Posterior cingulate gyrus (tissue), 11 donors: ENCODE measurements at places on chromosomes 2 and 18.

DNA sequence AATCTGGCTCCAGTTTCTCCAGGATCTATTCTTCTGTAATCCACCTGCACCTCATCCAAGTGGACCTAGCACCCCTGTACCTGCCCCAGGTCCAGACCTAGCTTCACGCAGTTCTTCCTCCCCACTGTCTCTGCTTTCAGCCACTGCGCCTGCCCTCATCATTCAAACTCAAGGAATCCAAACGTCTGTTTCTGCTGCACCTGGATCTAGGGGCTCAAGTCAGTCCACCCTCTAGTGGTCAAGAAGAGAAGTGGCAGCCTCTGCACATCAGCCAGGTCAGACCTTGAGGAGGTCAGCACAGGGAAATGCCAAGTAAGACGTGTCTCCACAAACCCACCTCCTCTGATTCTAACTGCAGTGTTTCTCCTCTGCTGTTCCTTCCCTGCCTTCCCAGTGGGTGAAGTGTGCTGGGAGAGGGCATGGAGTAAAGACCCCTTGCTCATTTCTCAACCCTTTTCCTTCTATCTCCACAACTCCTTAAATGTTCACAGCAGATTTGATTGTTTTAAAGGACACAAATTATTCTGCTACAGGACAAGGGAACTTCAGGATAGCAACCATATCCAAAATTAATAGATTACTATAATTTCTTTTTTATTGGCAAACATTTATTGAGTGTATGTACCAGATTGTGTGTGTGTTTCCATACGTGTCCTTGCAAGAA lies 8.6 kb upstream of the RNF152 start:
- no peak for DNase-seq

- no peak for DNase-seq
Observed at GRCh38 chr18:25042641-25043051, 309.3 kb downstream of the ZNF521 start.

- no peak for DNase-seq
Observed at GRCh38 chr2:144983107-144983506, 463.2 kb upstream of the ZEB2 start.

DNA sequence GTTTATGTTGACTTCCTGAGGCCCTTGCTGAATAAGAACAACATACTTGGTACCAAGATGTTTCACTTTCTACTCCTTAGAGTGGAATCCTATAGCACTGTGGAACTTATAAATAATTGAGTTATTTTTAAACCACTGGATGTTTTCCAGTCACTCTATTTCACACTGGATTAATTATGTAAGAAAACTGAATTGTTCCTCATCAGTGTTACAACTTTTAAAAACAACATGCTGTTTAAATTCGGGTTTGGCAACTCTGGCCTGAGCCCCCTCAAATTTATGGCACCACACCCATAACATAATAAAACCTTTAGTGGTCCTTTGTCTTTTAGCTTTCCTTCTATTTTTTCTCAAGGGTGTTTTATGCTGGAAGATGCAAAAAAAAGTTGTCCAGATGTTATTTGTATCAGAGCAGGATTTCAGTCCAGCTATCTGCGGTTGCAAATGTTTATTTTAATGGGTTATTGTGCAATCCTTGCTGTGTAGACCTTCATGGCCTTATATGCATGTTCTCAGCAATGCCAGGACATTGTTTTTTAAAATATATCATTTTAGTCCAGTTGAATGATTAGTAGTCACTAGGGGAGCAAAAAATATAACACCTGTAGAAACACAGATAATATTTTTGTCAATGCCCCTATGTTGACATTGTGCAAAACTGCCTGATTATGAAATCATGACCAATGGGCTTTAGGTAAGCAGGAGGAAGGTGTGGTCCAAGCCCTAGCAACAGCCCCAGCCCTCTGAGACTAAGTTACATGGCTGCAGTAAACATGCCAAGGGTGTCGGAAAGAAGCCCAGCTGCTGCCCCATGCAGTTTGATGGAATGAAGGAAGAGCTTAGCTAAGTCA lies 638.0 kb upstream of the ZEB2 start:
- peak; percentile 53 for DNase-seq

- DNase-seq: no peak
Observed at GRCh38 chr2:1011006-1011405, 60.4 kb downstream of the SNTG2 start.

DNA sequence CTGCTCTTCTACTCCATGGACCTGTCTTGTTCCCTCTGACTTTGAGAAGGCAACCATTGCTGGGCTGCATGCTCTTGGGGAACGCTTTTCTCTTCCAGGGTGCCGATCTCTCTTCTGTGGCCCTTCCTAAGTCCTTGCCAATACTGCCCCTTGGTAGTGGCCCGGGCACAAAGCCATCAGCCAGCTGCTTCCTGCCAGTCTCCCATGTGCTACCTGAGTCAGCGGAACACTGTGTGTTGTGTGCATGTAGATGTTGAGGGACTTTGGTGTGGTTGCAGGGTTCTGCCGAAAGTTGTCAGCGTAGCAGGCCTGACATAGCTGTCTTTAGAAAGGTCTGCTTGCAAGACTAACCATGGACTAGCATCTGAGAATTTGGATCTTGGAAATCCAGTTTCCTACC lies 35.4 kb downstream of the MGAT5 start:
- no peak for DNase-seq

GRCh38 chr18:36692371-36692770 lies 136.4 kb downstream of the TPGS2 start:
- no peak for DNase-seq

GRCh38 chr2:134148843-134149472 lies 104.9 kb upstream of the MGAT5 start:
- no peak for DNase-seq

DNA sequence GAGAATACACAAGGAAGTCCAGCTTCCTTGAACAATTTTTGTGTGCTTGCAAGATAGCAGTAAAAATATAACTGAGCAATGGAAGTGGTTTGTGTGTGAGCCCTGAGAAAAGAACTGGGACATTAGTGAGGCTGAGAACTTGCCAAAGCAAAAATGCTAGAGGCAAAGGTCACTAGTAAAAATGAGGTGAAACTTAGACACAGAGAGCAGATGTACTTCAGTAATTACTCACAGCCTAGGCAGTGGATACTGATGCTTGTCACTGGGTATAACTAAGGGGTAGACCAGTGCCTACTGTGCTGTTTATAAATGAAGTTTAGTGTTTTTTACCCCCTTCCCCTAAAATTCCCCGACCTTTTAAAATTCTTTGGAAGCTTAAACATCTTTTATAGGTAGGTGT lies 450.1 kb downstream of the LPIN1 start:
- no peak for DNase-seq

DNA sequence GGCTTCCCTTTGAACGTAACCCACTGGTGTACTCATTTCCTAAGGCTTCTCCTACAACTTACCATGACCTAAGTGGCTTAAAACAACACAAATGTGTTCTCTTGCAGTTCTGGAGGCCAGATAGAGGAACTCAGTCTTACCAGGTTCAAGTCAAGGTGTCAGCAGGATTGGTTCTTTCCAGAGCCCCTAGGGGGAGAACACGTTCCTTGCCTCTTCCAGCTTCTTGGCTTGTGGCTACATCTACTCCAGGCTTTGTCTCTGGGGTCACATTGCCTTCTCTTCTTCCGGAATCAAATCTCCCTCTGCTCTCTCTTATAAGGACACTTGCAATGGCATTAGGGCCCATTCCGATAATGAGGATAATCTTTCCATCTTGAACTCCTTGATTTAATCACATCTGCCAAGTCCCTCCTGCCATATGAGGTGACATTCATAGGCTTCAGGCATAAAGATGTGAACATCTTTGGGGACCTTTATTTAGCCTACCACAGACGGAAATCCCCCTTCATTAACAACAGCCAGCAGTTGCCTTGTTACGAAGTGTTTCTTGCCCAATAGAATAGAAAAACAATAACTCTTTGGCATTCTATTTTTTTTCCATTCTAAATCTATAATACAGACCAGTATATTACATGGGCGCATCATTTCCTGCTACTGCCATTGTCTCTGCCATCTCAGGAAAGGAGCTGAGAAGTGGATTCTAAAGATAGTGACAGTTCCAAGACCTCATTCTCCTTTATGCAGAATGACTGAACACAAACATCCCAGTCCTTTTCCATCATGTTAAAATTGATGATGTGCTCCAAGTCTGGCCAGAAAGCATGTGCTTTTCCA lies 362.0 kb downstream of the ZNF521 start:
- no peak for DNase-seq

- no peak for DNase-seq
Observed at GRCh38 chr2:166803373-166804000, 84.8 kb upstream of the XIRP2 start.

DNA sequence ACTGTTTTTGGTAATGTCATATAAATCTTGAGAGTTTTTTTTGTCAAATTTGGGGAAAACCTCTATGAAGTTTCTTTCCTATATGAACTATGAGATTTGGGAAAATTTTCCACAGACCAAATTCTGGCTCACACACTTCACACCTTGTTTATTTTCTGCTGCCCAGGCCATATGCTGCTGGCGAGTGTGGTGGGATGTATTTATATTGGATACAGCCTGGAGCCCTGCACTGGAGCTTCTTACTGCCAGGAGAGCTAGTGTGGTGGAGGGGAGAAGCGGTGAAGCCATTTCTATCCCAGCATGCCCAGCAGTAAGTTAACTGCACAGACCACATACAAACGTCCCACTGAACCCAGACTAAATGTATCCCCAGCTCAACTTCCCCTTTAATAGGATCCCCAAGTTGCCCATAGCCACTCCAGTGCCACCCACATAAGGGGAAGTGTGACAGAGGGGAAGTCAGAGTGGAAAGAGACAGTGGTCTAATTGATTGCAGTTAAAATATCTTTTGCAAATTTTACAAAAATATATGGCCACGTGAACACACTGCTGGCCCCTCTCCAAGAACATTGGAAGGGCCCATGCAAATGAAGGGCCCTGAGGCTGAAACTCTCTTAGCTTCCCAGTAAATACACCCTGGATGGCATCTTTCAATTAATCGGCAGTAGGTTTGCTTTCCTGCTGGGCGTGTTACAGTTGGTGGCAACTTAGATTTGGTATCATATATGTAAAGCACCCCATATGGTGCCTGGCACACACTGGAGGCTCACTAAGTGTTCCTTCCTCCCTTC lies 146.6 kb upstream of the ITGA6 start:
- no peak for DNase-seq

DNA sequence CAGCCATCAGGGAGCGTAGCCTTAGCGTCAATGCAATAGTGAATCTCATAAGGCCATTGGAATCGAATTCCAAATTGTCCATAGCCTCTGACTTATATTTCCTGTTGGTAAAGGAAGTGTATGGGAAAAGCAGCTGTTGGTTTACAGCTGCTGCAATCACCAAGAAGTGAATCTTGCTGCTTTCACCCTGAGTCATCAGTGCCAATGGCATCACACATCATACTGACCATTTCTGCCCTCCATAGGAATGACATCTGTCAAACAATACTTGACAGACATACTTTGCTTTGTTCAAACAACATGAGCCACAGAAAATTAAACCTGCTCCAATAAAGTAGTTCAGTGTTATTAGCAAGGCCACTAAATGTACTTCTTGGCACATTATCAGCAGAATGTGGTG lies 111.2 kb upstream of the KLHL29 start:
- no peak for DNase-seq

- no peak for DNase-seq
Observed at GRCh38 chr2:26668041-26668440, 24.5 kb upstream of the KCNK3 start.

DNA sequence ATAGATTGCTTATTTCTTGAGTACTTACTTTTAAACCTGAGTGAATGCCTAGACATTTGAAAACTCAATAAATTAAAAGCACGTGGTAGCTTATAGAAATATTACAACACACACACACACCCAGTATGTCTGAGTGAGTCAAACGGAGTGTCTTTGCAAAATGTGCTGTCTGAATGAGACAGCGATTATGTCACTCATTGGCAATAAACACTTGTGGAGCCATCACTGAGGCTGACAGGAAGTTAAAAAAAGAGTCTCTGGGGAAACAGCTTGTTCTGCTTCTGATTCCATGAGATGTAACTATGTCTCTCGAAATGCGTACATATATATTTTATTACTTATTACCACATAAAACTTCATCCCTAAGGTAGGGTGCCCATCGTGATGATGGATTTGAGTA lies 22.3 kb upstream of the VPS4B start:
- no peak for DNase-seq

GRCh38 chr2:122815120-122815519 lies 1059.7 kb downstream of the TSN start:
- no peak for DNase-seq

- no peak for DNase-seq
Observed at GRCh38 chr2:72998724-72999123, 72.8 kb downstream of the SFXN5 start.

GRCh38 chr2:204673877-204674276 lies 128.6 kb downstream of the PARD3B start:
- no peak for DNase-seq

DNA sequence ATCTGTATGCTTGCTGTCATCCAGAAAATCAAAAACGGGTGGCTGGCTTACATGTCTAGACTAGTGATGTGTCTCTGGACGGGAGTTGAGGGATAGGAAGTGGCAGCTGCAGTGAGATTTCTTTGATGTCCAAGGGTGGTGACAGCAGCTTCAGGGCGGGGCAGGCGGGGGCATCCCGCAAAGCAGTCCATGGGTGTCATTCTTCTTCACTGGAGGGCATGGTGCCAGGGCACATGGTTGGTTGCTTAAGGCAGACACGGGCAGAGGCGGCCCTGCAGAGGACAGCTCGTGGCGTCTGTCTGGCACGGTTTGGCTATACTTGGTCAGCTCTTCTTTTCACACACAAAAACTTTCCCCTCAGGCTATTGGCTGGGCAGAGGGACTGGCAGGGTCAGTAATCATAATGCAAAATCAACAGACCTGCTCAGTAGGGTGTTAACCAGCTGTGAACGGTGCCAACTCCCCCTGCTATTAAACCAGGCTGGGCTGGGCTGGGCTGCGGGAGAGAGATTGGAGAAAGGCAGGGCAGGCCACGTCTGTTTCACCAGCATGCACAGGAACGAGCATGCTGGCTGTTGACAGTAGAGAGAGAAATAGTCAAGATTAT lies 63.7 kb downstream of the COL4A3 start:
- DNase-seq: peak; percentile 58

GRCh38 chr2:105593221-105593967 lies 151.3 kb upstream of the NCK2 start:
- no peak for DNase-seq

- no peak for DNase-seq
Observed at GRCh38 chr2:218327451-218328210, 29.0 kb upstream of the CATIP start.

DNA sequence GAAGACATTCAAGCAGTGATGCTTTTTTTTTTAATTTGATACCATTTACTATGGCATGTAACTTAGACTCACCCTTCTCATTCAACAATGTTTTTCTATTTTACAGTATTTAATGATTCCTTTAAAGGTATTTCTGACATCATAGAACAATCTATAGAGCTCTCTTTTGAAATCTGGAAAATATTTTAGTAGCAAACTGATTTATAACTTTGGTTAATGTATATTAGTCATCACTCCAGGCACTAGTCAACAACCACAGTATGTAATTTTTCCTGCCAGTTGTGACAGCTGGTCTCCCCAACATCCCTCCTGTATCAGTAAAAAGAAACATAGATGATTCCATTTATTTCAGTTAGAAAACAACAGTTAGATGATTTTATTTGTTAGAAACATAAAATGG lies 122.9 kb downstream of the LCLAT1 start:
- DNase-seq: no peak
